Spleen (tissue), 13 donors: ENCODE measurements at places on chromosomes 2 and 18. TPM values are rescaled to one million over a fixed set of nuclear protein-coding genes. Genes with fewer than 3 reads are reported as not detected.
A peak's percentile ranks its signal among the peaks of the same experiment; 100 is the strongest.

Gene LHCGR
- total RNA-seq = not detected

Gene FBXO11
- 91.2 TPM for total RNA-seq

GRCh38 chr2:78896536-78896935 lies 129.0 kb upstream of the REG3G start:
- no peak for DNase-seq

Gene CPLX4
- total RNA-seq = not detected

GRCh38 chr18:61076986-61077385 lies 256.2 kb upstream of the CDH20 start:
- no peak for DNase-seq

Gene DES
- 6.1 TPM for total RNA-seq

GRCh38 chr18:58390399-58390798 lies 238.5 kb downstream of the ALPK2 start:
- DNase-seq = no peak

GRCh38 chr18:27017901-27018500 lies 152.5 kb upstream of the AQP4 start:
- DNase-seq = no peak

DNA sequence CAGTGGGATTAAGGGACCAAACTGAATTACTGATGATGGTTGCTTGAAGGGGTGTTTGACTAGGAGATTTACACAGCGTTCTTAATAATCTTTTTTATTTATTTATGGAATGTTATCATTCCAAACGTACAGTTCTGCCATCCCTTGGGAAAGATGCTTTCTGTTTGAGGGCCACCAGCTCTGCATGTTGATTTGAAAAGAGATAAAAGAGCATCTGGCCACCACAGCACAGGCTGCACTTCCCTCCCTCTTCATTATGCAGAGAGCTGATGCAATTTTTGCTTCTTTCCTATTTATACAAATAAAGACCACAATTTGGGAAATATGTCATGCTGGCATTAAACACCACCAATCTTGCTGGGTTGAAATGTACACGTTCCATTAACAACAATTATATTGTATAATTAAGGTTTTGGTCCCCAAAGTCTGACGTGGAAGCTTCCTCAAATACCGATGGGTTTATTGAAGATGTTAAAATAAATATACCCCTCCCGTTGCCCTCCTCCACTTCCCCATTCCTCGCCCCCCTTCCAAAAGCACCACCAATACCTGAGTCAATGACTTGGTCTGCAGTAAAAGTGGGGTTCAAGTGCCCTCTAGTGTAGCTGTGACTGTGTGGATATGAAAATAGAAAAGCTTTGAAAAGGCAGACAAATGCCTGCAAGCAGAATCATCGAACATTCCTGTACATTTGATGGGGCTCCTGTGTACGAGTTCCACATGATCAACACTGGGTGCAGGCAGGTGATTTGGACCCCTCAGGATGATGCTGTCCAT lies 211.9 kb downstream of the HRH4 start:
- no peak for DNase-seq

DNA sequence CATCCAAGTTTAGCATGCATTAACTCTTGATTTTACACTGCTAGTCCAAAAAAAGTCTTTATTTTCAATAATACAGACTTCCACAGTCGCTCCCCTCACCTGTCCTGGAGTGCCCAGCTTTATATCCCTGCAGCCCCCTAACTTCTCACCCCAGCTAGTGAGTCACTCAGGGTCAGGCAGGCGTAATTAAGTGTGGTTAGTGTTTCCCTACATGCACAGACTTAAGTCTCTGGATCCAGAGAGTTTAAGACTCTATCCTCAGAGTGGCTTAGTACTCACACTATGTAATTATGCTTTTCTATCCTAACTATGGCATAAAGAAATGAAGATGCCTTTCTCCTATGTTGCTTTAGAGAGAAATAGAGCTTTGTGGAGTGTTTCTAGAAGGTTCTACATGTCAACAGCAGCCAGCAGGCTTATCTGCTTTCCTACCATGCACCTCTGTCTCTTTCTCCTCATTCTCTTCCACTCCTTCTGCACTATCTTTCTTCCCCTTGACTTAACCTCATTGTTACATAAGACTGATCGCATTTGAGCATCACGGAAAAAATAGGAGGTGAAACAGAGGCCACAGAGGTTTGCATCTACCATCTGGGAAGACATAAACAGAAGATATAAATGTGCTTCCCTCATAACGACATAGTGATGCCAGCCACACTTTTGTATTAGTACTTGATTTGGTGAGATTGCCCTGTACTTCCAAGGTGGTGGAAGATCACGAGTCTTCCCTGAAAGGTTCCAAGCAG lies 34.4 kb upstream of the PMAIP1 start:
- DNase-seq = no peak

DNA sequence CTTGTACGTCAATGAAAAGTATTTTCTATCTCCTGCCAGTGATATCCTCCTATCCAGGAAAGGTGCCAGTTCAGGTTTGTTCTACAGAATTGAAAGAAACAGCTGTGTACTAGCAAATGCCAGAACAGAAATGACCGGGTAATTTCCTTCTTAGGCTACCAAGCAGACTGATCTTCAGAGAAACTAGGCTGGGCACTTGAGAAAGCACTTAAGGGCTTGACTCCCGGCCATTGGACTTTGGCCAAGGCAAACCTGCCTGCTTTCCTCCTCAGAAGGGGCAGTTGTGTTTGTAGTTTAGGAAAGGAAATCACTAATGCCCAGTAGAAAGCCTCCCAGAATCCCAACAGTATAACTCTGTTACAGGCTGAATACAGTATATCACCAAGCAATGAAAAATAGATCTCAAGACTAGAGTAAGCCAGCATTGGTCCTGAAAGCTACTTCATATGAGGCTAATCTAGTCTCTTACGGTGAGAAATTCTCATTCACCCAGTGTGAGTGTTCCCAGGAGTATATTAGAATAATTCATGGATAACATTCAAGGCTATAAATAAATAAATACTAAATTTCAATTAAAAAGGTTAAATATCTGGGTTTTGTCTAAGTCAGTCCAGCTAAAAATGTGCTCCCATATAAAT lies 43.0 kb upstream of the COL5A2 start:
- DNase-seq = no peak

Gene MOGAT1
- not detected for total RNA-seq

GRCh38 chr2:1504311-1504750 lies 91.1 kb downstream of the TPO start:
- DNase-seq = peak; percentile 80

Gene PLCD4
- total RNA-seq = 0.51 TPM

- no peak for DNase-seq
Observed at GRCh38 chr2:63012541-63012940, 38.1 kb upstream of the OTX1 start.

- DNase-seq = no peak
Observed at GRCh38 chr2:175804122-175804521, 197.9 kb downstream of the LNPK start.

DNA sequence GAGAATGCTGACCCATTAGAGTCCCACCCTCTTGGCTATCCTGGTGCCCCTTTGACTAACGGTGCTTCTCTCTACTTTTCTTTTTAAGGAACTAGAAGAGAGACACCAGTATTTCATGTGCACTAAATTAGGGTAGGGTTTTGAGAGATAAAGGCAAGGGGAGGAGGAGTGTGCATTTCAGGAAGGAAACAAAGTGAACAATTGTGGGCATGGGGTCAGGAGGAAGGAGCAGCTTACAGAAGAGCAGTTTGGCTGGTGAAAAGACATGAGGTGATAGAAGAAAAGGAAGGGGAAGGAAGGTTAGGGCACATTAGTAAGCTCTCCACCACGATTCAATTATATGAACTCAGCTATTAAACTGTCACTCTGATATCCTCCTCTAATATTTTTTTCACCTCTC lies 105.8 kb upstream of the CTAGE1 start:
- DNase-seq = no peak

Gene CFAP65
- not detected for total RNA-seq

GRCh38 chr18:74840492-74841167 lies 243.0 kb downstream of the ZNF407 start:
- peak; percentile 64 for DNase-seq

Gene DUSP19
- 5.6 TPM for total RNA-seq

Gene MFSD2B
- 1.5 TPM for total RNA-seq

Gene COBLL1
- 86.8 TPM for total RNA-seq

DNA sequence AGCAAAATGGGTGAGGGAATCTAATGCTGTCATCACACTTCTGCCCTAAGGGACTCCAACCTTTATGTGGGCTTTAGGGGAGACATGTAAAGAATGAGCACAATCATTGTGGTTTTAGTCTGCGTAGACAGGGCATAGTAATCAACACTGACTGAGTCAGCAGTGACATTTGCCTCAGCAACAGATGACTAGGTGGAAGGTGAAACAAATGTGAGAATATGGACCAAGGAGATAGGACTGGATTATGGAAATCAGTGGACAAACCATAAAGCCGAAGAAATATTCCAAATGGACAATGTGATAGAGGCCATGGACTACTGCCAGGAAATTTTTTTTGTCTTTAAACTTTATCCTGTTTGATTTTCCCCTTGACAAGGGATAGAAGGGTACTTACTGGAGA lies 83.9 kb downstream of the PDK1 start:
- no peak for DNase-seq

Gene GPR35
- total RNA-seq = 15.1 TPM

DNA sequence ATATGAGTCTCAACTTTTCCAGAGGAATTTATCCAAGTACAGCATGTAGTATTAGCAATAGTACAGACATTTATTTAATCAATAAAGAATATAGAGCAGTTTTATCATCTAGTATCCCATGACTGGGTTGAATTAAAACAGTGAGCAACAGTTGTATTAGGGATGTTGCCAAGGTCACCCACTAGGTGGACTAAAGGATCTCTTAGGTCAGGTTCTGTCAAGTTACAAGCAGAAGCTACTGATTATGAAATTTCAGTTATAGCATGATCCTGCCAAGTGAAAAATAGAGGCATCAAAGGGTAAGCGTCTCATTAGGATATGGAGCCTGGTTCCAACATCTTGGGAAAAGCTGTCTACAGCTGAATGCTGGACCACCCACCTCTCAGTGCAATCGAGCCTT lies 52.1 kb upstream of the LAPTM4A start:
- no peak for DNase-seq

DNA sequence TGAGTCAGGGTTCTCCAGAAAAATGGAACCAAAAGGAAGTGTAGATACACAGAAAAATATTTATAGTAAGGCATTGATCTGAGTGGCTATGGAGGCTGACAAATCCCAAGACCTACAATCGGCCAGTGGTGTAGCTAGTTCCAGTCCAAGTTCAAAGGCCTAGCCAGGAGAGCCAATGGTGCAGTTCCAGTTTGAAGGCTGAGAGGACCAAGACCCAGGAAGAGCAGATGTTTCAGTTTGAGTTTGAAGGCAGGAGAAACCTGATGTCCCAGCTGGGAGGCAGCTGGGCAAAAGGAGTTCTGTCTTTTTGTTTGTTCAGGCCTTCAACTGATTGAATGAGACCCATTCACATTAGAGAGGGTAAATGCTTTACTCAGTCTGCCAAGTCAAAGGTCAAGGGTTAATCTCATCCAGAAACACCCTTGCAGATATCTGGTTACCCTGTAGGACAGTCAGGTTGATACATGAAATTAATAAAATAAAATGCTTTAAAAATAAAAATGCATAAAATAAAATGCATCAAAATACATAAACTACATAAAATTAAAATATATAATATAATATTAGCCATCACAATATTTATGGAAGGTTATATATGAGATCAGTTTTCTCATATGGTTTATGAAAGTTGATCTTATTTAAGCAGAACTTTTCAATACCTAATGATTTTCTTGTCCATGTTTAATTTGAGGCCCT lies 38.7 kb downstream of the KCNE4 start:
- no peak for DNase-seq

DNA sequence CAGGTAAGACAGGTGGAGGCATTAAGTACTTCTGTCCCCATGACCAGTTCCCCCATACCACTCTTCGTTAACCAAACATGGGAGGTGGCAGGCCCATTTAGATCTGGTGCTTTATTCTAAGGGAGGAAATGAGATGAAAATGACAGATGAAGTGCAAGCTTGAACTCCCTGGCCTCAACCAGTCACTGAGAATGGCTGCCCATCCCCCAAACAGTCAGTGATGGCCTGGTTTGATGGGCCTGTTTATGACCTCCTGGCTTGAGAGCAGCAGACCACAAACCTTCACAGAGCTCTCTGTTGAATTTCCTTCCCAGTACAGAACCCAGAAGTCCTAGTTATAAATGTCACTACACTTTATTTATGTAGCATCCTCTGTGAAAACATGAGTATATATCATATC lies 31.1 kb downstream of the EPAS1 start:
- no peak for DNase-seq
